ENCODE measurements at places on chromosomes 2 and 18. TPM values are rescaled to one million over a fixed set of nuclear protein-coding genes. Genes with fewer than 3 reads are reported as not detected.

- H3K4me1 ChIP-seq: no peaks in the 10 kb centered on the region
- no peaks in the 10 kb centered on the region for H3K36me3 ChIP-seq
- H3K27ac ChIP-seq: no peak overlapping the region
- H3K4me3 ChIP-seq: no peak overlapping the region
- DNase-seq: no peak
Observed at GRCh38 chr2:10531874-10532637, 83.9 kb upstream of the ODC1 start.

- peak; percentile 47 for DNase-seq
- H3K4me1 ChIP-seq: peaks cover 6% of the 10 kb centered on the region
- H3K4me3 ChIP-seq: no peak overlapping the region
- H3K36me3 ChIP-seq: no peaks in the 10 kb centered on the region
- H3K27ac ChIP-seq: no peak overlapping the region
Observed at GRCh38 chr2:238754259-238754658, 93.6 kb upstream of the TWIST2 start.

DNA sequence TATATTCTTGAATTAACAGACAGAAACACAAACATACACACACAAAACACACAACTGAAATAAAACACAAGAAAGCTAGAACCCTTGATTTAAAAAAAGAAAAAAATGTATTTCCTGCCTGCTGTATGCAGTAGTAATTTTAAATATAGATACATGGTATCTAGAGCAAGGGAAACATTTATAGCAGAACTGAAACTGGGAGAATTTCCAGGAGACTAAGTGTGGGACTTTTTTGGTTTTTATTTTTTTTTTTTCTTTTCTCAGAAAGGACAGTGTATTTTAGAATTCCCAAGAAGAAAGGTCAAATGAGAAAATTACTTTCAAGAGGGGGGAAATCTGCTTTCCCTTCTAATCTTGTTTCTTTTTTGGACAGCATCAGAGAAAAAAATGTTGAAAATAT, 558.9 kb upstream of the PKDCC start:
- no peaks in the 10 kb centered on the region for H3K36me3 ChIP-seq
- H3K27me3 ChIP-seq: no peaks in the 10 kb centered on the region
- no peak for DNase-seq
- H3K27ac ChIP-seq: no peak overlapping the region
- no peak overlapping the region for H3K4me3 ChIP-seq

DNA sequence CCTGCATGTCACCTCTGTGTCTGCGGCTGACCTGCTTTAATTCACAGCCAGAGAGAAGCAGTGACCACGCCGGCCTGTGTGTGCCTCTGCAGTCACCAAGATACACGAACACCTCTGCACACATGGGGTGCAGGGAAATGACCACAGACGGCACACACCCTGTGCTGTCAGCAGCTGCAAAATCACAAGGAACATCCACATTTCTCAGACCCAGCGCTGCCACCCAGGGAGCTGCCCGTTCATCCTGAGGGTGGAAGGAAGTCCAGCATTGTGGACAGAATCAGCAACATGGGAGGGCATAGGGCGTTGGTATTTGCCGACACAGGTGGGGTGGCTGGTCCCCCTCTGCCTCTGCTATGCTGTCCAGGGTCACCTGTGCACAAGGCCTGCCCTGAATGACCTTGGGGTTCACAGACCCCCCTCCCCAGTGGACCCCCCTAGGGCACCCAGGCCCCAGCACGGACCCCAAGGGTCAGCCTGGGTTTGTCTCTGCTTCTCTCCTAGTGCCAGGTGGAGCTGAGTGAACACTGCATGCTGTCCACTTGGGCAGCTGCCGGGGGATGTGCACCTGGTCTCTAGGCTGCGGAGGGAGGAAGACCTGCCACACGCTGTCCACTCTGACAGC, 107.4 kb downstream of the PXDN start:
- no peak for DNase-seq
- no peak overlapping the region for H3K4me3 ChIP-seq
- H3K27ac ChIP-seq: no peak overlapping the region
- H3K27me3 ChIP-seq: no peaks in the 10 kb centered on the region
- peaks cover 74% of the 10 kb centered on the region for H3K36me3 ChIP-seq

GRCh38 chr2:170163411-170164065, 14.4 kb upstream of the MYO3B start:
- no peaks in the 10 kb centered on the region for H3K36me3 ChIP-seq
- H3K27ac ChIP-seq: no peak overlapping the region
- DNase-seq: no peak
- H3K27me3 ChIP-seq: no peaks in the 10 kb centered on the region
- H3K4me1 ChIP-seq: no peaks in the 10 kb centered on the region

- H3K4me1 ChIP-seq: peaks cover 15% of the 10 kb centered on the region
- H3K36me3 ChIP-seq: peaks cover 50% of the 10 kb centered on the region
- no peak overlapping the region for H3K27ac ChIP-seq
- no peaks in the 10 kb centered on the region for H3K27me3 ChIP-seq
- H3K4me3 ChIP-seq: no peak overlapping the region
Observed at GRCh38 chr18:50981381-50981780, 13.5 kb downstream of the ELAC1 start.

DNA sequence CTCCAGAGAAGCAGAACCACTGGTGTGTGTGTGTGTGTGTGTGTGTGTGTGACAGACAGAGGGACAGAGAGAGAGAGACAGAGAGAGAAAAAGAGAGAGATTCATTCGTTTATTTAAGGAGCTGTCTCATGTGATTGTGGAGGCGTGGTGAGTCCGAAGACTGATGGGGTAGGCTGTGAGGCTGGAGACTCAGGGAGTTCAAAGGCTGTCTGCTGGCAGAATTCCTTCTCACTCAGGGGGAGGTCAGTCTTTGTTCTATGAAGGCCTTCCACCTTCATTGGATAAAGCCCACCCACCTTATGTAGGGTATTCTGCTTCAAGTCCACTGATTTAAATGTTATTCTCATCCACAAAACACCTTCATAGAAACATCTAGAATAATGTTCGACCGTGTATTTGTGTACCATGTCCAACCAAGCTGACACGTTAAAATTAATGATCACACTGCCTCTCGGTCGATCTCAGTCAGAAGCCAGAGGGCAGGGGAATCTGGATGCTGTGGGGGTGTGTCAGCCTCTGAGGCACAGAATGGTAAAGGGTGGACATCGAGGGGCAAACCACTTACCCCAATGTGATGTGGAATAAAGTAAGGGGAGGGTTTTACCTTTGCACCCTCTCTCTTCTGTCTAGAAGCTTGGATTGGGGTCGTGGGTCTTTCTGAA, 275.6 kb downstream of the SLC4A3 start:
- H3K4me1 ChIP-seq: no peaks in the 10 kb centered on the region
- H3K27me3 ChIP-seq: no peaks in the 10 kb centered on the region
- no peak overlapping the region for H3K4me3 ChIP-seq
- DNase-seq: no peak
- no peak overlapping the region for H3K27ac ChIP-seq

ERICH2 gene
- not detected for total RNA-seq

ABCG8 gene
- not detected for total RNA-seq

HK2 gene
- 2.2 TPM for total RNA-seq

TFPI gene
- 62.2 TPM for total RNA-seq
